ENCODE measurements at places on chromosomes 11 and 22.

DNA sequence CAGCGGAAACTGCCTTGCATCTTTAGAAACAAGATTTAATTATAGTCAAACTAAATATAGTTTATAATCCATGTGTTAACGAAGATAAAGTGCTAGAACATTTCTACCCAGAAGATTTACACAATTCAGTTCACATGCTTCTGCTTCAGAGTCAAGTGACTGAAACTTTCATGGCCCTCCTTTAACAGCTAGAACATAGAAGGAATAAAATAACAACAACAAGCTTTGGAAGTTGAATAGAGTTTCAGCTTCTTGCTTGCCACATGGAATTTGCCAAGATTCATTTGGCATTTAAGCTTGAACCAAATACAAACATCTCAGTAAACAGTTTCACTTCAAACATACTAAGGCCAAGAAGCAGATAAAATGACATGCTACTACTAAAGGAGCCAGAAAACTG lies 676.3 kb upstream of the ANO3 start:
- DNase-seq = no peak

DNA sequence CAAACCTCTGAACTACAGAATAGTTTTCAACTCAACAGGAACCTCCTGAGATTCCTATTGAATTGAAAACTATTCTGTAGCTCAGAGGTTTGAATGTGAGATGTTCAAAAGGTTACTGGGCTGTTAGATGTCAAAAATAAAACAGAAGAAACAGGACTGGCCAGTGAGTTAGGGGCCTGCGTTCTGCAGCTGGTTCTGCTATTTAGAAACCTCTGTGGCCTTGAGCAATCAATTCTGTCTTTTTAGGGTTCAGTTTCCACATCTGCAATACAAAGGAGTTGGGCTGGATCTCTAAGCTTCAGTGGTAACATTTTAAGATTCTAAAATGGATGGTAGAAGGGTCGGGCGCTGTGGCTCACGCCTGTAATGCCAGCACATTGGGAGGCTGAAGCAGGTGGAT lies 55.8 kb downstream of the CLMP start:
- no peak for DNase-seq

GRCh38 chr11:69803022-69803421 lies 16.2 kb downstream of the FGF3 start:
- no peak for DNase-seq

GRCh38 chr11:121670266-121670665 lies 217.5 kb upstream of the SORL1-AS1 start:
- DNase-seq = no peak

GRCh38 chr11:82818409-82819043 lies 81.7 kb downstream of the PRCP start:
- DNase-seq = no peak

DNA sequence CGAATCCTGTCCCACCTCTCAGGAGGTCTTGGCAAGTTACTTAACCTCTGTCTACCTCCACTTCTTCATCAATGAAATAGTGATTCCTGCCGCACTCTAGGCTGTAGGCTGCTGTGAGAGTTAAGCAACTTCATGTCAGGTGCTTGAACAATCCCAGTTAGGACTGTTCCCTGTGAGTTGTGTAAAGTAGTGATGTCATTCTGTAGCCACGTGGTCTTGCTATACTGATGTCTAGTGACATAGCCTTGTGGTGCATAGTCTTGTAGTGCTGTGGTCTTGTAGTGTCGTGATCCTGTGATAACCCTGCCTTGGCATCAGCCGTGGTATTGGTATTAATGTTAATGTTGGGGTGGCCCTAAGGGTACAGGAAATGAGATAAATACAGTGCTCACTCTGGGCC lies 30.3 kb upstream of the PRR5 start:
- DNase-seq = no peak

- DNase-seq = no peak
Measured at GRCh38 chr11:44839458-44840084, 111.1 kb downstream of the TP53I11 start.

GRCh38 chr22:48885271-48885918 lies 942.3 kb downstream of the BRD1 start:
- no peak for DNase-seq

DNA sequence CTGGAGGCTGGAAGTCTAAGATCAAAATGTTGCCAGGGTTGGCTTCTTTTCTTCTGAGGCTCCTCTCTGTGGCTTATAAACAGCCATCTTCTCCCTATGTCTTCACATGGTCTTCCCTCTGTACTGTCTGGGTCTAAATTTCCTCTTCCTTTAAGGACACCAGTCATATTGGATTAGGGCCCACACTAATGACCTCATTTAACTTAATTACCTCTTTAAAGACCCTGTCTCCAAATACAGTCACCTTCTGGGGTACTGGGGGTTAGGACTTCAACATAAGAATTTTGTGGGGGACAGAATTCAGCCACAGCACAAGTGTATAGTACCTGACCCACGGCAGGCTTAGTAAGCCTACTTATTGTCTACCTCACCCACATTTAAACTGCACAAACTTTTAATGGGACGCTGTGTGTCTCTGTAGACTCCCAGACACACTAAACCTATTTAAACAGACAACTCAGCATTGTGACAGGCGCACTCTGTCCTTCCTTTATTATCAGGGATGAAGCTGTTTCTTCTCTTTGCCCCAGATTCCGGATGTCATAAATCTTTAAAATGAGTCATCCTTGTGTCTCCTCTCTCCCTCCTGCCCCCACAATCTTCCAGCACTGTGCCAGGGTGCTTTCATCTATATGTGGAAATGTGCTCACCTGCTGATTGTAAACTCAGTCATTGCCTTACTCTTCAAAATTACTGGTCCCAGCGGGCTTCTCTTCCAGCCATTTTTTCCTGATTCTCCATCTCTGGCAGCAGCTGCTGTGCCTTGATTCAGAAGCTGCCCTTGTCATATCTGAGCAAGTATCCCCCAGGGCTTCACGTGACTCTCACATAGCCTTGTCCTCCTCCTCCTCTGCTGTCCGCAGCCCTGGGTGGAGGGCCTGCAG lies 5.4 kb upstream of the MAPK8IP1 start:
- no peak for DNase-seq

DNA sequence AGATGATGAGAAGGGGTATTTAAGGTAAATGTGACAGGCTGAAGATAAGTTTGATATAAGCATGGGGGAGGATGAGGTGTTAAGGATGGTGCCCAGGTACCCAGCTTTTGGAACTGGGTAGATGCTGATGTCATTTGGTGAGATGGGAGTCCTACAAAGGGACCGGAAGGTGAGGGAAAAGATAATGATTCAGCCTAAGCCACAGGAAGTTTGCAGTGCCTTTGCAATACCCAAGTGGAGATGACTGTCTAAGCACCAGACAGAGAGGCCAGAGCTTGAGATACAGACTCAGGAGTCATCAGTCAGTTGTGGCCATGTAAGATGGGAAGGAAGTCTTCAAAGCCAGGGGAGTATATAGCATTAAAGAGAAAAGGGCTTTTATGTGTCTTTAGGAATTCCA lies 30.0 kb upstream of the SMCO4 start:
- DNase-seq = no peak

DNA sequence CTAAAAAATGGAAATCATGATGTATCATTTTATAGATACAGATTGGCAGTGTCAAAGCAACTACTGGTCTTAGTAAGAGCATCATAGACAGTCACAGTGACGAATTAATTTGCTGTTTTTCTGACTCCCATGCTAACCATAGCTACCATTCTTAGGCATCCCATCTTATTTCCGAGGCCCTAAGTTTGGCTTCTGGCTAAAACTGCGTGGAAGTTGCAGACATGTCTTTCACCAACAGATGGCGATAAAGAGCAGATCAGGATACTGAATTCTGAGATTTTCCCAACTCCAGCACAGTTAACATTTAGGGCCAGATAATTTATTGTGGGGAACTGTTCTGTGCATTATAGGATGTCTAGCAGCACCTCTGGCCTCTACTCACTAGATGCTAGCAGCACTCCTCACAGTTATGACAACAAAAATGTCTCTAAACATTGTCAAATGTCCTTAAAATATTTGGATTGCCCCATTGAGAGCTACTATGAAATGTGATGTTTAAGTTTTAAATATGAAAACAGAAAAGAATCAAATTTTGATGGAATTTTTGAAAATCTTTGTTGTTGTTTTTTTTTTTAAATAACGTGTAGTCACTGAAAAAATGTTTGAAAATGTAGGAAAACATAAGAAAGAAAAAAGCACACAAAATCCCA lies 16.3 kb downstream of the OR2AG2 start:
- no peak for DNase-seq

DNA sequence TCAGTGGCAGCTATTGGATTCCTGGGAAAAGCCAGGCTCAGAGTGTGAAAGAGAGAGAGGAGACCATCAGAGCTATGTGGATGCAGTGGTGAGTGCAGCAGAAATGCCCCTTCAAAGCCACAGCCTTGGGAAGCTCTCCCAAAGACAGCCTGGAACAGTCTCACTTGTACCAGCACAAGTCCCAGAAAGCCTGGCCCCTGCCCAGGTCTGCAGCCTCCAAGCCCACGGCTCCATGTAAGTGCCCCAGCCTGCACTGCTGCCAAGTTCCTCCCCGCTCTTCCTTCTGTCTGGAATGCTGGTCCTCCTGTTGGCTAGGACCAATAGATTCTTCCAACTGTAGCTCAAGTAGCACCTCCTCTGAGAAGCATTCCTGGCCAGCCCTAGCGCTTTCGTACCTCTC lies 539.7 kb downstream of the MIAT start:
- no peak for DNase-seq

GRCh38 chr11:18321578-18321968 lies 367 bp downstream of the HPS5 start:
- DNase-seq = no peak

- no peak for DNase-seq
Measured at GRCh38 chr22:36279219-36279666, 26.3 kb downstream of the APOL1 start.

- no peak for DNase-seq
Measured at GRCh38 chr22:46090036-46090591, 60.2 kb upstream of the PPARA start.

- no peak for DNase-seq
Measured at GRCh38 chr22:49826603-49827270, 936 bp downstream of the BRD1 start.

GRCh38 chr11:73281201-73281741 lies 9.1 kb downstream of the P2RY6 start:
- no peak for DNase-seq

DNA sequence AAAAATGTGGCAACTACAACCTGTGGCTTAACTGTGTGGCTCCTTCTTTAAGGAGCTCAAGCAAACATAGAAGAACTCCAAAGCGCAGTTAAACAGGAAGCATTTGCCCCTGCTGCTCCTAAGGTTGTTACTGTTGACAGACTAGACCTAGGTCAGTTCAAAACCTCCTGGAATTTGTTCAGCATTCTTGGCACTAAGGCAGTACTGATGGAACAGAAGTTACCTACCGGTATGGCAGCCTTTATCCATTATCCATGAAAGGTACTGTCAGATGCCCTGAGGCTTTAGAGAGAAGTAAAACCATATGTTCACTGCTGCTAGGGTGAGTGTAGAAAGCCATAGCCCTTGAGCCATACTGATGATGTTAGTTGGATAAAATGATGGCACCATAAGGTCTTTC lies 916.5 kb upstream of the FAT3 start:
- no peak for DNase-seq

DNA sequence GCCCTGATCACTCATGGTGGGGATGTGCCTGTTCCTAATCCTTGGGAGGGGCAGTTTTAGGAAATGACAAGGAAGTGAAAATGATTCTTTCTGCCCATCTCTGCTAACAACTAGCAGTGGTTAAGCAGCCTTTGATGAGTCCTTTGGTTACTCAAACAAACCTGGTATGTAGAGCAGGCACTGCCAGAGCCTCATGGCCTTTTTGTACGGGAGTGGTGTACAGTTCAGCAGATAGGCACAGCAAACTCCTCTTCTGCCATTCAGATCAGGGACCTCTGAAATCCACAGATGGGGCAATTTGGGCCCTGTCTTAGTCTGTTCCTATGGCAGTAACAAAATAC lies 66.2 kb downstream of the FZD4 start:
- DNase-seq = no peak

DNA sequence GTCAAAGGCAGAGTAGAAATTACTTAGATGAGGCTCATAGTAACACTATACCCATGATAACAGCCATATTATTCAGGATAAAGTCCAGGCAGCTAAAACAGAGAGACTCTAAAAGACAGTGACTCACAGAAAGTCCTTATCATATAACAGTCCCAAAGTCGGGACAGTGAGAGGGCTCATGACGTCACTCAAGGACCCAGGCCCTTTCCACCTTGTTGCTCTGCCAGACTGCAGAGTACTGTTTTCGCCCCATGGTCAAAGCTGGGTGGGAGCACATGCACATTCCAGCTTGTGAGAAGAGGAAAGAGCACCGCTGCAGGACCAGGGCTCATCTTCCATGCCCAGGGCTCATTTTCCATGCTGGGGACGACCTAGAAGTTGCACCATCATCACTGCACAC lies 29.4 kb upstream of the NUP50 start:
- no peak for DNase-seq

DNA sequence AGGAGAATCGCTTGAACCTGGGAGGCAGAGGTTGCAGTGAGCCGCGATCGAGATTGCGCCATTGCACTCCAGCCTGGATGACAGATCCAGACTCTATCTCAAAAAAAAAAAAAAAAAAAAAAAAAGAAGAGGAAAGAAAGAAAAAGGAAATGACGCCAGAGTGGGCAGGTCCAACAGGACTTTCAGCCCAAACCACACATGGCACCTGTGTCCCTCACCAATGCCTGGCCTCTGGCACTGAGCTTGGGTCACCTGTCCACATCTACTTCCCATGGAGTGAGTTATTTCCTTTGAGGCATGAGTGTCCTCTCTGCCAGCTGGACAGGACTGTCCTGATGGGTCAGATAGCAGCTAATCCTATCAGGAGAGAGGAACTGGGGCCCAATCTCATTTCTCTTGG lies 15.2 kb upstream of the GCAT start:
- no peak for DNase-seq

- DNase-seq = no peak
Measured at GRCh38 chr11:68581439-68581838, 102.9 kb upstream of the GAL start.

- DNase-seq = no peak
Measured at GRCh38 chr22:45090497-45090910, 73.2 kb upstream of the NUP50 start.

DNA sequence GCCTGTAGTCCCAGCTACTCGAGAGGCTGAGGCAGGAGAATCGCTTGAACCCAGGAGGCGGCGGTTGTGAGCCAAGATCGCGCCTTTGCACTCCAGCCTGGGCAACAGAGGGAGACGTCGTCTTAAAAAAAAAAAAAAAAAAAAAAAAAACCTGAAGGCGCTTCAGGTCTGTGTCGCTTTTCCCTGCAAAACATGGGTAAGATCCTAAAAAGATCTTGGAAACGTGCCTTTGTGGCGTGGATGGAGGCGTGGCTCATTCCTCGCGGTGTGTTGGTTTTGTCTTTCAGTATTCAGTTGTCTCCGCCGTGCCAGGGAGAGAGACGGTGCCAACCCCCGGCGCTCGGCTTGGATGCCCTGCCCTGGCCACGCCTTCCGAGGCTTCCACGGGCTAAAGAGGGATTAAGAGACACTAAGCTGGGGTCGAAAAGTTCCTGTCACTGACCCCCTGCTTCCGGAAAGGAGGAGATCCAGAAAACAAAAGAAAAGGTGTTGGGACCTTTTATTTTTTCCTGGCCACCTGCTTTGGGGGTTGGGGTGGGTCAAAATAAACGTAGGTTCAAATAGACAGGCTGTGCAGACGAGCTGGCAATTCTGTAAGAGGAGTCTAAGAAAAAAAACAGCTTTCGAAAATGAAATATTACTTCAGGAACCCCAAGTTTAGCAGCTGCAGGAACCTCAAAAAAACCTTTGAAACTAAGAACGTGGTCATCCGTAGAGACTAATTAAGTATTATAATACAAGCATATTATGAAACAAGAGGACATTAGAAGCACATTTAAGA lies 1.1 kb upstream of the SLC35F2 start:
- DNase-seq = peak; percentile 2

GRCh38 chr11:8218840-8219239 lies 44.8 kb downstream of the LMO1 start:
- no peak for DNase-seq

All from stimulated activated CD8-positive, alpha-beta memory T cell treated with anti-CD3 and anti-CD28 coated beads, Interleukin-4, amount 100 ng/mL, for 4 hours (primary cell).